Hepatocyte (in vitro differentiated cells): ENCODE measurements at places on chromosomes 3 and 15. TPM values are rescaled to one million over a fixed set of nuclear protein-coding genes. Genes with fewer than 3 reads are reported as not detected.
A peak's percentile ranks its signal among the peaks of the same experiment; 100 is the strongest.

GRCh38 chr3:121748680-121749275 lies 763 bp downstream of the GOLGB1 start:
- DNase-seq, result peak; percentile 83

DNA sequence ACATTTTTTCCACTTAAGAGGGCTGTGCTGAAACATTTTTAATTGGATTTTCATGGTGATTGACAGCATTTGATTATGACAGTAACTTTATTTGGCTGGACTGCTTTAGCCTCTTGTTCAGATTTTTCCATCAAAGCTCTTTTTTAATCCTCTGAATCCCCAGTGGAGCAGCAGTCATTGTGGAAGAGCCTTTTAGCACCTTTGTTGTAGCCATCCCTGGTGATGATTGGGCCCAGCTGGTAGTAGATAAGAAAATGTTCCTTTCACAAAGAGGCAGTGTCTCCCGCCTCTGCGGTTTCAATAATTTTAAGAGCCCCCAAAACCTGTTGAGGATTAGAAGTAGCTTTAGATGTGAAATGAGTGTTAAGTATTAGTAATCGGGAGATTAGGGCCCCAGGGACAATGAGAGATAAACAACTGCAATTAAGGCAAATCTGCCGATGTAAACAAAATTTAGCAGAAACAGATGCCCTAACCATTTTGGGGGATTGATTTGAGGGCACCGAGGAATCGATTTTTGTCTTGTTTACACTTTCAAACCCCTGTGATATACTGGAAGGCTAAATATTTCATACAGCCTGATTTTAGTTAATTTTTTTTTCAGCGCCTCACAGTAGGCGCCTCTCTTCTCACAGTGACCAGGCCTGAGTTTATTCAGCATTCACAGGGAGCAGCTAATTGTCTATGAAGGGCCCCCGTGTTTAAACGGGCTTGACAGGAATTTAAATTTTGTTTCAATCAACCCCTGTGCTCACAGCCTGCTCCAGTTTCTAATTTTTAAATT lies 43.2 kb upstream of the SKOR1 start:
- DNase-seq, result no peak

DNA sequence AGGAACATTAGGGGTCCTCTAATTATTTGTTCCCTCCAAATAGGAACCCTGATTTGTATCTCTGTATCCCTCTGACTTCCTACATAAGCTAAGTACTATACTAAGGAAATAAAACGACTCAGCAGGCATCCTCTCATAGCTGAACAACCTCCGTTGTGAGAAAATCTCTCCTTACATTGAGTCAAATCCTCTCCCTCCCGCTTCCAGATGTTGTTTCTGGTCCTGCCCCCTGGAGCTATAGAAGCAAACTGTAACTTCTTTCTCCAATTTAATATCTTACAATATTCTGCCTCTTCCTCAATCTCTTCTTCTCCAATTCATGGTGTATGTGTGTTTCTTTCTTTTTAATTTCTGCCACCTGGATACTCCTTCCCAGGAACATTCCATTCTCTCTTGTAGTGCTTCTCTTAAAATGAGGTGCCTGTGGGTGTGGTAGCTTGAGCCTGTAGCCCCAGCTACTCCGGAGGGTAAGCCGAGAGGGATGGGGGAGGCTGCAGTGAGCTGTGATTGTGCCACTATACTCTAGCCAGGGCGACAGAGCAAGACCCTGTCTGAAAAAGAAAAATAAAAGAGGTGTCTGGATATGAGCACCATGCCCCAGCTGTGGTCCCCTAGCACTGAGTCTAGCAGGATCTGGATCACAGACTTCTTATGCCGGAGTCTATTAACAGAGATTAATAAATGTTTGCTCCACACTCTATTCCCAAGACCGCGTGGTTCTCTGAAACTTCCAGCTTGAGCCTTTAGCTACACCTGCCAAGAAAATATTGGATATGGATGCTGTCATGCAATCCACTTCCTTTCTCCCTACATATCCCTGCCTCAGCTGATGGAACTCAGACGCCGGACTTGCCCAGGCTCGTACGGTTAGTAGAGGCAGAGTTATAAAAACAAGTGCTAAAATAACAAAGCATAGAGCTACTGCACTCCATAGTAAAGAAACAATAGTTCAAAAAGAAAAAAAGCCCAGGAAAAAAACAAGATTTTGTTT lies 42.9 kb upstream of the NEO1 start:
- DNase-seq, result no peak

DNA sequence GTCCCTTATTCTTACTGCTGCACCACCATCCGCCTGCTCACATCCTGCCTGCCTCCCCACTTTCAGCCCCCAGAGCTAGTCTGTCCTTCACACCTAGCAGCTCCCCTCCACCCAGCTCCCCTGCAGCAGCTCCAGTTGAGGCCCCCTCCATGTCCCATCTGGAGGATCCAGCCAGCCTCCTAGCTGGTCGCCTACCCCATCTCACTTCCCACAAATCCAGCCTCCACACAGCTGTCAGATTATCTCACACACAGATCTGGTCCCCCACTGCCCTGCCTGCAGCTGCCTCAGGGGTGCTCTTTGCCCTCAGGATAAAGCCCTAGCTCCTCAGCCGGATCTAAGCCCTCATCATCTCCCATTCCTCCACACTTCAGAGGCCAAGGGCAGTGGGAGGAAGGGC lies 8.8 kb upstream of the SEMA7A start:
- no peak for DNase-seq

DNA sequence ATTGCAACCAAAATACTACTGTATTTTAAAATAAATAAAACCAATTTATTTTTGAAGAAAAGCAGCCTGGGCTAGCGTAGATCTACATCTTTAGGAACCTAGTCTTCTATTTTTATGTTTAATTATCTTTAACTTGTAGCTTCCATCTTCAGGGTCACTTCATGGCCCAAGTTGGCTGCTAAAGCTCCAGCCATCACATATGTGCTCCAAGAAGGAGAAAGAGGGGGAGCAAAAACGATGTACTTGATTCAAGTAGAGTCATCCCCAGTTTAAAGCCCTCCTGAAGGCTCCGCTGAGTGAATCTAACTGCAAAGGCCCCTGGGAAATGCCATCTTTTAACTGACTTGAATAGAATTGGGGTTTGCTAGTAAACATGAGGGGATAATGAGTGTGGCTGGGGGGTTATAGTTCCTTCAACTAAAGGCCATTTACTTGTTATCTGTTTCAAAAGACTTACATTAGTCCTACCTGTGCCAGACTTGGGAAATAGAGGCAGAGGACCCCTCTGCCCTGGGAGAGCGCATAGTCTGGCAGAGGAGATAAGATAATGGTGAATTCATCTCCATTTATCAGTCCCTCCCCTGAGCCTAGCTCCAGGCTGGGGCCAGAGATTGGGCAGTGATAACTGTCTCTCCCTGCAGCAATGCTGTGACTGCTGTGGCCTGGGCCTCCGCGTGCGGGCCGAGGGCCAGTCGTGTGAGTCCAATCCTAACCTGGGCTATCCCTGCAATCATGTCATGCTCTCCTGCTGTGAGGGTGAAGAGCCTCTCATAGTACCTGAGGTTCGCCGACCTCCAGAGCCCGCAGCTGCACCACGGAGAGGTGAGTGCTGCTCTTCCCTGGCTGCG lies 64.6 kb downstream of the FBLN2 start:
- DNase-seq, result no peak

Gene TNFAIP8L3
- polyA plus RNA-seq, result 0.91 and 3.4 TPM in 2 replicates

- DNase-seq, result no peak
Observed at GRCh38 chr3:38740537-38740936, 75.5 kb downstream of the SCN10A start.

DNA sequence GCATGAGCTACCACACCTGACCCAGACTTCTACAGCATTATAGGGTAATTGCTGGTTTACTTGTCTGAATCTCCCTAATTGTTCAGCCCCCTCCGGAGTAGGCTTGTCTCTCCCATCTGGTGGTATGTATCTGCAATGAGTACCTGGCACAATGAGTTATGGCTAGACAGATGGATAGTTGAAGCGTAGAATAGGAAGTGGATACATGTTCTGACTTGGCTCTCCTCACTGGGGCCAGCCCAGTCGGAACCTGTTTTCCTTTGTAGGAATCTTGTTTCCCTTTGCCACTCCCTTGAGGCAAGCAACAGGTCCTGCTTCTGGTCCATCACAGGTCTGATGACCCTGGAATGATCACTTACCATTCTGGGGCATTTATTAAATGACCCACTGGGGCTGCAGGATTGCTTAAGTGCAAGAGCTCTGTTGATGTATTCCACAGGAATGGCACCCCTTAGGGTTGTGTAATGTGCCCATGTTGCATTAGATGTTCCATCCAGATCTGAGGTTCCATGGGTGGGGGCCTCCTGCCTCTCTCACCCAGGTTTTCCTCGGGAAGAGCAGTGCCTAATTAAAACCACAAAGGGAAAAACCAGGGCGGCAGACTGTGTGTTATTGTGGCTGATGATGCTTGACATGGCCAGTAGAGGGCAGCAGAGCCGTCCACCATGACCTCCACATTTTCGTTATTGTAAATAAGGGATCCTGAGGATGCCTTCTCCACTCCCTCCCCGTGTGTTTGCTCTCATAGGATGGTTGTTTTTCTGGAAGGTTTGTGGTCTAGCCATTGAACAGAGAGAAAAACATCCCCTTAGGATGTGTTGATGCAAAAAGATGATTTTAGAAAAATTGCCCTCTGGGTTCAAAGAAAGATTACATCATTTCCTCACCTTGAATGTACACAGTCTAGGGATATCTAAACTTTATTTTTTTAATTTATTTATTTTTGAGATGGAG lies 58.0 kb downstream of the CMTM8 start:
- DNase-seq, result peak; percentile 76

Gene KLF13
- polyA plus RNA-seq, result 27.3 and 32.7 TPM in 2 replicates

Gene USP13
- polyA plus RNA-seq, result 15.7 and 26.0 TPM in 2 replicates

DNA sequence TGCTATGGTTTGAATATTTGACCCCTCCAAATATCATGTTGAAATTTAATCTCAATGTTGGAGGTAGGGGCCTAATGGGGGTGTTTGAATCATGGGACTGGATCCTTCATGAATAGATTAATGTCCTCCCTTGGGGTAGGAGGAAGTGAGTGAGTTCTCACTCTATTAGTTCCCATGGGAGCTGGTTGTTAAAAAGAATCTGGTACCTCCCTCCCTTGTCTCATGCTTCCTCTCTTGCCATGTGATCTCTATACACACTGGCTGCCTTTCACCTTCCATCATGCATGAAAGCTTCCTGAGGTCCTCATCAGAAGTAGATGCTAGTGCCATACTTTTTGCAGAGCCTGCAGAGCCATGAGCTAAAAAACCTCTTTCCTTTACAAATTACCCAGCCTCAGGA lies 177.7 kb upstream of the MCTP2 start:
- no peak for DNase-seq

DNA sequence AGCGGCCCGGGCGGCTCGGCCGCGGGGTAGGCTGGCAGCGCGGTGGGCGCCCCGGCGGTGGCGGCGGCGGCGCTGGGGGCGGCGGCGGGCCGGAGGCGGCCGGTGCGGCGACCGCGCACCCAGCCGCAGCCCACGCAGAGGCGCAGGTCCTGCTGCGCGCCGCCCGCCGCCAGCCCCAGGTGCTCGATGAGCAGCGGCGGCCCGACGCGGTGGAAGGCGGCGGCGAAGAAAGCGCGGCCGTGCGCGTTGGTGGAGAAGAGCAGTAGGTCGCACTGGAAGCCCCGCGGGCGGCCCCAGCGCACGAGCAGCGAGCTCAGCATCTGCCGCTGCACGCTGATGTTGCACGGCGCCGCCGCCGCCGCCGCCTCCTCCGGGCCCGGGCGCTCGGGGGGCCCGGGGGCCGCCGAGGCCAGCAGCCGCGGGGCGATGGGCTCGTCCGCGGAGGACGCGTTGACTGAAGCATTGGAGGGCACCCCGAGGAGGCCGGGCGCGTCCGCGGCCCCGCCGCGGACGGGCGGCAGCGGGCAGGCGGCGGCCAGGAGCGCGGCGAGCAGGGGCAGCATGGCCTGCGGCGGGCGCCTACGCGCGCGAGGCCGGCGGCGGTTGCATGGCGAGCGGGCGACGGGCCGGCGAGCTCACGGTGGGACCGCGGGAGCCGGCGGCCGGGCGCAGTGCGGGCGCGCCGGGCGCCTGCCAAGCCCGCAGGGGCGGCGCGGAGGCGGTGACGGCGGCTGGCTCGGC lies 452 bp downstream of the TMEM158 start:
- peak; percentile 61 for DNase-seq

- DNase-seq, result no peak
Observed at GRCh38 chr15:78444255-78444654, 6.2 kb downstream of the IREB2 start.

Gene CLDND1
- 70.1 and 84.8 TPM in 2 replicates for polyA plus RNA-seq

Gene MAP6D1
- 2.0 and 3.4 TPM in 2 replicates for polyA plus RNA-seq

GRCh38 chr15:80898040-80898439 lies 91.6 kb downstream of the MESD start:
- DNase-seq, result no peak

Gene TP63
- 1.0 and 1.9 TPM in 2 replicates for polyA plus RNA-seq

Gene SLC51A
- 13.9 and 15.8 TPM in 2 replicates for polyA plus RNA-seq

DNA sequence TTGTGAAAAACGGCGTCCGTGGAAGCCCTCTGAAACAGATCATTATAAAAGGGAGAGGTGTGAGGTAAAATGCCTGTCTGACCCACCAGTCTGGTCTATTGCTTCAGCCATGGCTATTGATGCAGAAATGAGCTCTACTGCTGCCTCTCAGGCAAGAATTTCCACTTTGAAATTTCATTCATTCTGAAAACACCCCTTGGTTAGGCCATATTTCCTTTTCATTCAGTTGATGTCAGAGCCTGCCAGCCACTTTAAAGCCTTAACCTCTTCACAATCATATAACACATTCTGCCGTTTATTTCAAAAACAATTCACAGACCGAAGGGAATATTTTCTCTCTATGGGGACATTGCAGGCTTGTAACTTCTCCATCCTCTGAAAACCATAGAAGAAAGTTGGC lies 71.9 kb downstream of the FOXB1 start:
- no peak for DNase-seq

DNA sequence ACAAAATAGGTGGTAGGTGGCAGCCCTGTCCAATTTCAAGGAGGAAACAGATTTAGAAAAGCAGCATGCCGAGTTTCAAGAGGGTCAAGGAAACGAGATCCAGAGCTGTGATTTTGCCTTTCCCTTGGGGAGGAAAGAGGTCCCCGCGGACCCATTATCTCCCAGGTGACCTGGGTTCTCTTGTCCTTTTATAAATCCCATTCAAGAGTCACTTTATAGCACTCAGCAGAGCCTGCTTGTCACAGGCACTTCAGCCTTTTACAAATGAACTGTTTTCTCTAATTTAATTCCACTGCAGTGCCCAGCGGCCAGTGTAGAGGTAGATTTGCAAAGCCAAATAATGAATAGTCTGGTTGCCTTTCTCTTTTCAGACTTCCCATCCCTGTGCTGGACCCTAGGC lies 99.9 kb downstream of the CD47 start:
- DNase-seq, result no peak

Gene DUOXA2
- polyA plus RNA-seq, result 35.8 and 40.1 TPM in 2 replicates

Gene TJP1
- 34.4 and 42.3 TPM in 2 replicates for polyA plus RNA-seq

DNA sequence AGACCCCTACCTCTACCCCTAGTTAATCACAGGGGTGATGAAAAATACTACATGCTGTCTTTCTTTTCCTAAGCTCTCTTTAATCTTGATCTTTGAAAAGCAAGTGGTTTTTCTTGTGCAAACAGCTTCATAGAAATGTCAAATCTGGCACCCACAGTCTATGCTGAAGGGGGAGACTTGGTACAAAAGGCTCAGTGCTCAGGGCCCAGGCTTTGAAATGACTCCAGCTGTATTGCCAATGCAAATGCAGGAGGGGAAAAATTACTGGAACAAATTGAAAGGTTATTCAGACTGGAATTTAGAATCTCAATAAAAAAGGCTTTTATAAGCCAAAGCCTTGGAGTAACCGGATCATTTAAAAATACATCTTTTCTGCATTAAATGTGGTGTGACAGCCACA lies 223.9 kb downstream of the LRTM1 start:
- no peak for DNase-seq

Gene ZNF662
- polyA plus RNA-seq, result not detected in 2 replicates

Gene MYL3
- 7.4 and 9.7 TPM in 2 replicates for polyA plus RNA-seq
